ENCODE measurements at places on chromosomes 2 and 18.

DNA sequence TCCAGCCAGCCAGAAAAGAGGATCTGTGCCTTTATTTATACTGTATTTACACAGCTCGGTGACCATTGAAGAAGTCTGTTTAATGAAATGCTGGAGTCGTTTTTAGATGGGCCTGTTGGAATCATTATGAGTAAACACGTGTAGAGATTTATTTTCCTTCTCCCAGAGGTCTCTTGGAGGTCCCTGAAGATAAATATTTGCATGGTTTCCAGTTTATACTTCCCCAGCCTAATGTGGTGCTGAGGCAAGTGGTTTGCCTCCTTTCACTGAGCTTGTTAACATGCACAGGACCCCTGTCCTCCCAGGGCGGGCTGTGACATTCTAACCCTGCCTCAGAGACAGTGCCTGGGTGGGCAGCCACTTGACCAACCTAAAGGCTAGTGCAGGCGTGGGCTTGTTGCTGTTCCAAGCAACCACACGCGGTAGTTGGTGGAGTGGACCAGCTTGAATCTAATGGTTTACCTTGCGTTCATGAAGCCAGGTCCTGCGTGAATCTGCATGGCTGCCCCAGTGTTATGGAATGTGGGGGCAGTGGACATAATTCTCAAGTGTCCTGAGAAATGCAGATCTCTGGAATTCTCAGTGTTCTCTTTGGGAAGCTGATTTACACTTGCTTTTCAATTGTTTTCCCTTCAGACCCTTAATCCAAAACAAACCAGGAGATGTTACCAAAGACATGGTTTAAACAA, 130.2 kb upstream of the DLX2 start:
- no peak for DNase-seq

DNA sequence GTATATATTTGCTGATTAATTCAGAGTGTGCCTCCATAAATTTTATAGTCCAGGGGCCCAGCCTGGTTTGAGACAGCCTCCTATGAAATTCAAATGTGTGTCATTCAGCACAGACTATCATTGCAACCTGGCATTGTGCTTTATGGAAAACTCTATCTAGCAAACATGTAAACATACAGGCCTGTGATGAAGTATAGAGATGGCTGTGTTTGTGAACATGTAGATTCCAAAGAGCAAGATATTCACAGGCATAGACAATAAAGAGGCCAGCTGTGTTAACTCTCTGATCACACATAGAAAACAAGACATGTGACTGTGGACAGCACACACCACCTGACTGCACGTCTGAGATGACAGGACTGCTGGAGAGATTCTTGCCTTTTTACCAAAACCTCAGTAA, 297.9 kb downstream of the EN1 start:
- no peak for DNase-seq

DNA sequence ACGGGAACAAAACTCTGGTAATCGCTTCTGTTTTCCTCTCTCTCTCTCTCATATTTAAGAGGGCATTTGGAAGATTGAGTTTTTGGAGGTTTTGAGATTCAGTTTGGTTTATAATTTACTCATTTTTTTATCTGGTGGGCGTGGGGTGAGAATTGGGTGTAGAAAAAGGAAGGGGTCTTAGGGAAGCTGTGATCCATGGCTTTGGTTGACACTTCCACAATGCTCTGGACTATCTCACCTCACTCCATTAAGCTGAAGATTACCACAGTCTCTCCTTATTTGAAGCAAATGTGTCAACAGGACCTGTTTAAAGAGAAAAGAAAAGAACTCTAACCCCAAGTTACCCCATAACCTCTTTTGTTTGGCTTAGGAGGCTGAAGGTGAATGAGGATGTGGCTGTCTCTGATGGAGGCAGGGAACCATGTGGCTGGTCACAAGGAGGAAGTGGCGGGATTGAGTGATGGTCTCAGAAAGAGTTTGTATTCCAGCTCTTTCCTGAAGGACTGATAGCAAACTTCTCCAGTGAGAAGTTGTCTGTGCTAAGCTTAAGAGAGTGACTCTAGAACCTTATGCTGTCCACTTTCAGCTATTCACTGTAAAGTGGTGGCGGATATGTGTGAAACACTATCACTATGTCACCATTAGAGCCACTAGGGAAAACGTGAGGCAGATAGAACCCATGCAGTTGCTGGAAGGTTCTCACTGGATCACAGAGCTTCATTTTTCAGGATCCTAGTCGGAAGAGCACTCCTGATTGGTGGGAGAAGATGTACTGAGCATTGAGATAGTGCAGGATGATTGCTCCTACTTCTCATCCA, 934 bp downstream of the ZNF804A start:
- DNase-seq = no peak

DNA sequence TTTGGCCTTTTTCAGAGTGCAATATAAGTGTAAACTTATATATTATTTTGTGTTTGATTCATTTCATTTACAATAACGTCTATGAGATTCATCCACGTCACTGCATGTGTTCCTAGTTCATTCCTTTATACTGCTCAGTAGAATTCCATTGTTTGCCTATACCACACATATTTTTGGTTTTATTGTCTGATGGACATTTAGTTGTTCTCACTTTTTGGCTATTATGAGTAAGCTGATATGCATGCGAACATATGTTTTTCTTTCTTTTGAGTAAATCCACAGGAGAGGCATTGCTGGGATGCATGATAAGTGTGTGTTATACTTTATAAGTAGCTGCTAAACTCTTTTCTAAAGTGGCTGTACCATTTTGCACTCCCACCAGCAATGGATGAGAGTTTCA, 314.8 kb upstream of the HS6ST1 start:
- no peak for DNase-seq

DNA sequence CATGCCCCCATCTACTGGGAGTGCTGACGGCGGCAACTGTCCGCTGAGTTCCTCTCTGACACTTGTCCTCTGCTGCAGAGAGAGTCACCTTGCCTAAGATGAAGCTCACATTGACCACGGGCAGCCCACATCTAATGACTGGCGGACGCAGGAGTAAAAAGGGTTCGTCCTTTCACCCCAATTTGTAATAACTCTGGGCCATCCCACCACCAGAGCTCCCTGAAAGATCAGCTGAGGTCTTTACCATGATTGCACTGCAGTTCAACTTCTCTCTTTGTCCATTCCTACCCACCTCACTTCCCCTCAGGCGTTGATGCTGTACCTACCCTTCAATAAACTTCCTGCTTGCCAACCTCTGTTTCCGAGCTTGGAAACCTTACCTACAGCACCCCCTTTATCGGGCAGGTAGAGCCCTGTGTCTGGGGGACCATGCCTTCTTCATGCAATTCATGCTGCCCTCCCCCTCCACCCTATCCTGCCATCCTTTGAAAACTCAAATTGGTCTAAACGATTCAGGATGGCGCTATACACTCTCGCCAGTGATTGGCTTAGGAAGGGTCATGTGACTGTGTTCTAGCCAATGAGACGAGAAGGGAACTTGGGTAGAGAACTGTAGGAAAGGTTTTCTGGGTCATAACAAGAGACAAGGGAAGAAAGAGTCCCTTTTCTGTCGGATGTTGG, 10.3 kb upstream of the B3GNT2 start:
- DNase-seq = no peak

- no peak for DNase-seq
Measured at GRCh38 chr18:58118536-58118935, 74.5 kb downstream of the NEDD4L start.

DNA sequence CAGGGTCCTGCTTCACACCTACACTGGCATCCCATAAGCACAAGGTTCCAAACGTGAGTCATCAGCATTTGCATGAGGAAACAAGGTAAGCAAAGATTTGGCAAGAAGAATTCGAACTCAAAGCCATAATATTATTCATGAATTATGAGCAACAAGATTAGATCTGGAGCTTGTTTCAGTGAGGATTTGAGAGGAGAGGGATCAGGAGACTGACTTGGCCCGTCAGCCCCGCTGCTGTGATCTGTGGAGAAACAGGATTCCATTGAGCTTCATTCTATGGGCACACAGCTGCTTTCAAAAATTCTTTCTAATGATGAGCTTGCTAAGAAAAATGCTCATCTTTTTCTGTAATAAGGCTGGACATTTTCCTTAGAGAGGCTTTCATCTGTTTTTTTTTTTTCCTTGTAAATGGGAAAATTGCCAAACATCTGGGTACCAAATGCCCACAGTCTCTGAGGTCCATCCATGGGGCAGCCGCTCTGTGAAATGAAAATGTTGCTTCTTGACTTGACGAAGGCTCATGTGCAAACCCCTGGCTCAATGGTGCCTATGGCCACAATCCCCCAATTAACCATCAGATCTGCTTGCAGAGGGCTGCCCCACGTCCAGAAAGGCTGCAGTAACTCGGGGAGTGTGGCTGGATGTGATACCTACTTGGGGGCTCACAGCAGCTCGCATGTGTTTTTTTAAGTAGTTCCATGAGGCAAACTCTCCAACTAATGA, 179.3 kb downstream of the TMEM18 start:
- no peak for DNase-seq

GRCh38 chr2:43491065-43491639, 104.7 kb downstream of the THADA start:
- peak; percentile 65 for DNase-seq

DNA sequence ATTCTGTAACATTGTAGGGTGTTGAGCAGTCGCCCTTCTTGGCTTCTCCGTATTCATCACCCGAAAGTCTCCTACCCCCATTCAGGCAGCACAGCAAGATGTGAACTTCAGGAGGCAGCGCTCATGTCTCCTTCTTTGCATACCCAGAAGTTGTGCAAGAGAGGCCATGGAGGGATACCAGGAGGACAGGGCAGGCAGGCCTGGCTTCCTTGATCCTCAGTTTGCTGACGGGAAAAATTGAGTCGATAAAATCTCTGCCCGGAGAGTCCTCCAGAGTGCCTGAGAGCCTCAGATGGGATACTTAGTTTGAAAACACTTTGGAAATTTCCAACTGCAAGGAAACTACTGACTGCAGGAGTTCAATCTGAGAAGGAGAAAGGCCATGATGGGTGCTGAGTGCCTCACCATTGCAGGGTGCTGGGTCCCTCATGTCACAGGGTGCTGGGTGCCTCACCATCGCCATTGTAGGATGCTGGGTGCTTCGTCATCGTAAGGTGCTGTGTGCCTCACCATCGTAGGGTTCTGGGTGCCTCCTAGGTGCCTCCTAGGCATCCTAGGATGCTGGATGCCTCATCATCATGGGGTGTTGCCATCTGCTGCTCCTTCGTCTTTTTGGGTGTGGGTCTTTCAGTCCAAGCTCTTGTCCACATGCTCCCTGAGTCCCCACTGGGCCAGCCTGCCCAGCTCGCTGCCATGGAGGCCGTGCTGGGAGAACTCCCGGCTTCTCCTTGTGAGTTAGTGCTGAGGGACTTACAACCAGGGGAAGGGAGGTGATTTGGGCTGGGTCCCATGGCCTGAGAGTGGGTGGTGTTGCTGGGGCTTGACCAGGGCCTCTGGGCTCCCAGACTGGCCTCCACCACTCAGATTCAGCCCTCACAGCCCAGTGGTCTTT, 162.4 kb downstream of the DDX1 start:
- no peak for DNase-seq

- no peak for DNase-seq
Measured at GRCh38 chr2:108978709-108979111, 10.3 kb downstream of the EDAR start.

GRCh38 chr18:66439670-66440069, 164.2 kb downstream of the CDH19 start:
- DNase-seq = no peak

- peak; percentile 60 for DNase-seq
Measured at GRCh38 chr2:232075080-232075479, 113.6 kb downstream of the DIS3L2 start.

- no peak for DNase-seq
Measured at GRCh38 chr18:35515460-35516130, 17.8 kb upstream of the INO80C start.

- DNase-seq = no peak
Measured at GRCh38 chr2:32832821-32833220, 113.9 kb upstream of the LTBP1 start.

- no peak for DNase-seq
Measured at GRCh38 chr18:1483385-1483784, 578.7 kb downstream of the ADCYAP1 start.

DNA sequence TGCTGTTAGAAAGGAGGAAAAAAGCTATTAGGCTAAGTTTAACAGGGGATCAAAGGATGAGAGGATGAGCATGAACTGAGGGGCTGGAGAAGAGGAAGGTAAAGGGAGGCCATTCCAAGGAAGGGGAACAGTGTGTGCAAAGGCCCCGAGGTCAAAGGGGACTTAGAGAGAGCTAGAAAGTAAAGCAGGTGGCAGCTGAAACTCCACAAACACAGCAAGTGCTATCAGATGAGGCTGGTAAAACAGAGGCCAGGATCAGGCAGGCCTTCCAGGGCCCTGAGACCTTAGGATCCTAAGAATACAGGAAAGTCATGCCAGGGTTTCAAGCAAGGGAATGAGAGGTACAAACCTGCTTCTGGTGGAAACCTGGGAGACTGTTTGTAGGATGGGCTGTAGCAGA, 5.8 kb downstream of the HDAC4 start:
- no peak for DNase-seq

GRCh38 chr2:15427987-15428386, 133.1 kb downstream of the NBAS start:
- DNase-seq = no peak

GRCh38 chr2:150994076-150994475, 267.6 kb downstream of the RBM43 start:
- DNase-seq = no peak

GRCh38 chr18:56458770-56459712, 179.4 kb downstream of the TXNL1 start:
- no peak for DNase-seq

DNA sequence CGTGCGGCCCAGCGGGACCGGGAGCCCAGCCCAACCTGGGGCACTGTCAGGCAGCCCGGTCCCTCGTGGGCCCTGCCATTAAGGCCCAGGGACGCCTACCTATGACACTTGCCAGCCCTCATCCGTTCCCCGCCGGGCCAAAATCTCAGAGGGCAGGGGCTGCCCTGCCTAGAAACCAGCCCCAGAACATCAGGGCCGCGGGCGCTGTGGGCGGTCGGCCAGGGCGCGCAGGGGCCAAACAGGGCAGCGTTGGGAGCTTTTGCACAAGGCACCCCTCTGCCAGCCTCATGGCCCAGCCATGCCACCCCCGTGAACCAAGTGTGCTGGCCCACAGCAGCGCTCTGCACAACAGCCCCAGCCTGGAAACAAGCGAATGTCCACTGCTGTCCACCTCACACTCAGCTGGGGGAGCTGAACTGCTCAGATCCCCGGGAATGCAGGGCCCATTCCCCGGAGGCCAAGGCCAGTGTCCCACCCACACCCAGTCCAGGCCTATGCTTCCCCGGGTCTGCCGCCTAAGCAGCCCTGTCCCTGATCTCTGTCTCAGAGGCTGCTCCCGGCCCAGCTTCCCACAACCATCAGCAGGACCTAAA, 3.5 kb upstream of the NEURL3 start:
- DNase-seq = no peak

DNA sequence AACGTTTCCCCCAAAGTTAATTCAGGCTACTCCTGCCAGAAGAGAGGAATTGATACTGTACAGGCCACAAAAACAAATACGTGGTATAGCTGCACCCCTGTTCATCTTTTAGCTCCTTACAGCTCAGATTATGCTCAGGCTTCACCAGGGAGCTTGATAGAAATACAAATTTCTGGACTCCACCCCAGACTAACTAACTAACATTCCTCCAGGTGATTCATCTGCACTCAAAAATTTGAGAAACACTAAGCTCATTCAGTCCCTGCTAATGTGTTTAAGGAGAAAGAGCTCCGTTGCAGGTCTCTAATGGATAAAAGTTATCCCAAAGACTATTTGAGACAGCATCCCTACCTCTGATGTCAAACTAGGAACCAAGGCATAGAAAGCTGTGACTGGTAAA, 36.8 kb upstream of the UNC80 start:
- peak; percentile 14 for DNase-seq

- DNase-seq = no peak
Measured at GRCh38 chr2:157393348-157393747, 50.5 kb downstream of the CYTIP start.

- DNase-seq = no peak
Measured at GRCh38 chr2:216495656-216496055, 3.0 kb upstream of the RPL37A start.

- DNase-seq = peak; percentile 79
Measured at GRCh38 chr2:38856165-38856564, 19.6 kb downstream of the DHX57 start.

Data from mammary epithelial cell (primary cell).